ENCODE measurements at places on chromosomes 13 and 19.

GRCh38 chr19:43634872-43635560 is 4.6 kb downstream of the CADM4 start:
- DNase-seq, result no peak

GRCh38 chr13:111058796-111059506 is 56.2 kb upstream of the ARHGEF7 start:
- DNase-seq, result no peak

DNA sequence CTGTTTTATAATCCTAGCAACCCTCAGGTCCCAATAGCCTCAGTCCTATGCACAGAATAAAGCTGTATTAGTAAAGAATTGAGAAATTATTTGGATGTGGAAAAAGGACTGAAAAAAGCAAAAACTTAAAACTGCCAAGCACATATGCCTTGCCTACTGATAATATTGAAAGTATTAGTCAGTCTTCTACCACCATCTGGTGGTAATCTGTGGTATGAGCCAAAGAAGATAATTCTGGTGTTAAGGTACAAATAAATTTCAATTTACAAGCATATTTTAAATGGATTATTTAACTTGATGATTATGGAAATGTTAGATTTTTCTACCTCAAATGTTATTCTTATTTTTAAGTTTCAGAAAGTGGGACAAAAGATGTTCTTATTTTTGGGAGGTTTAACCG is 460.3 kb upstream of the KLHL1 start:
- DNase-seq, result peak; percentile 48

- DNase-seq, result no peak
These were observed 184.1 kb downstream of the RGCC start for GRCh38 chr13:41641429-41641828.

- peak; percentile 84 for DNase-seq
These were observed 169.6 kb upstream of the GPR12 start for GRCh38 chr13:26929971-26930730.

- peak; percentile 17 for DNase-seq
These were observed 23.7 kb downstream of the TPP2 start for GRCh38 chr13:102620516-102620915.

DNA sequence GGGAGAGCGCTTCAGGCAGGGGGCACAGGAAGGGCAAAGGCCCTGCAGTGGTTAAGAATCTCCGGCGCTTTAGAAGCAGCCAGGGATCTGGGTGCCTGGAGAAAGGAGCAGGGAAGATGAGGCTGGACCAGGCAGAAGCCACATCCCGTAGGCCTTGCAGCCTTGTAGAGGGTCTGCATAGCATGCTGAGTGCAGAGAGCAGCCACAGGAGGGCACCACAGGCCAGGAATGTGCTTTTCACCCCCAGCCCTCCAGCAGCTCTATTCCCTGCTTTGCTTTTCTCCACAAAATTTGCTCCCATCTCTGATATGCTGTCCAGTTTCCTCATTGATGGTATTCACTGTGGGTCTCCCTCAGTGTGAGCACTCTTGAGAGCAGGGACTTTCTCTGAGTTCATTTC is 5.7 kb downstream of the WDR62 start:
- peak; percentile 63 for DNase-seq

- peak; percentile 76 for DNase-seq
These were observed 352.7 kb upstream of the SGCG start for GRCh38 chr13:22828081-22828480.
